H1 (cell line): ENCODE measurements at places on chromosomes 1 and 21. TPM values are rescaled to one million over a fixed set of nuclear protein-coding genes. Genes with fewer than 3 reads are reported as not detected.

LRRC38 gene
- total RNA-seq = 0.38 and 0.63 TPM in 2 replicates

SPATA45 gene
- 0.65 TPM in 1 of 2 replicates, not detected in the other for total RNA-seq

SH2D1B gene
- total RNA-seq = not detected in 2 replicates

KLHDC8A gene
- total RNA-seq = 2.5 and 3.4 TPM in 2 replicates

TCHHL1 gene
- total RNA-seq = not detected in 2 replicates

PLXNA2 gene
- total RNA-seq = 1.5 and 2.0 TPM in 2 replicates

FABP3 gene
- 31.4 and 34.8 TPM in 2 replicates for total RNA-seq

PLA2G2A gene
- total RNA-seq = 0.69 and 1.0 TPM in 2 replicates

DRAXIN gene
- 17.6 and 18.9 TPM in 2 replicates for total RNA-seq

AIM2 gene
- total RNA-seq = 1.7 and 2.1 TPM in 2 replicates

RIPPLY3 gene
- total RNA-seq = 2.0 and 2.6 TPM in 2 replicates

NKAIN1 gene
- total RNA-seq = 59.1 and 59.3 TPM in 2 replicates

PEX10 gene
- total RNA-seq = 24.3 and 24.7 TPM in 2 replicates

ACTA1 gene
- total RNA-seq = 56.2 and 58.2 TPM in 2 replicates

HSD11B1 gene
- not detected in 2 replicates for total RNA-seq

SPRR5 gene
- total RNA-seq = not detected in 2 replicates
